Fibroblast of skin of left biceps (primary cell): ENCODE measurements at places on chromosomes 2 and 18.
A peak's percentile ranks its signal among the peaks of the same experiment; 100 is the strongest.

DNA sequence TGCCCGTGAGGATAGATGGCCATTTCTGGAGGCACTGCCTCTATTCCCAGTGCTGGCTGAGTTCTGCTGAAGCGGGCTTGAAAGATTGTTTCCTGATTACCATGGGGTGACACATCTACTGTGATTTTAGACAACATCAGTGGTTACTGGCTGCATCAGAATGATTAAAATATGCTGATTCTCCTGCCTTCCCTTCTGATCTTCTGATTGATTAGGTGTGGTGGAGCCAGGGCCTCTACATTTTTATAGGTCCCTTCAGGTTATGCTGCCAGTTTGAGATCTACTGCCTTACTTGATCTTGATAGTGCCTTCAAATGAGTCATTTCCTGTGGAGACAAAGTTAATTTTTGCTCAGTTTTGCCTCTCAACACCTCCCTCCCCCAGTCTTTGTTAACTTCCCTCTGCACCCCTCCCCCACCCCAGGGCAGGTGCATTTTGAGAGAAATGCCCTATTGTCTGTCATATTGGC, 31.6 kb upstream of the SNORC start:
- no peak for DNase-seq

- DNase-seq = no peak
Observed at GRCh38 chr18:58843688-58844035, 21.0 kb upstream of the ZNF532 start.

GRCh38 chr18:42508683-42509296, 553.8 kb downstream of the PIK3C3 start:
- DNase-seq = no peak

GRCh38 chr2:207113414-207113813, 52.3 kb downstream of the KLF7 start:
- no peak for DNase-seq

GRCh38 chr2:162258169-162258568, 14.9 kb upstream of the FAP start:
- DNase-seq = no peak

GRCh38 chr2:152506843-152507242, 171.9 kb downstream of the FMNL2 start:
- DNase-seq = no peak

DNA sequence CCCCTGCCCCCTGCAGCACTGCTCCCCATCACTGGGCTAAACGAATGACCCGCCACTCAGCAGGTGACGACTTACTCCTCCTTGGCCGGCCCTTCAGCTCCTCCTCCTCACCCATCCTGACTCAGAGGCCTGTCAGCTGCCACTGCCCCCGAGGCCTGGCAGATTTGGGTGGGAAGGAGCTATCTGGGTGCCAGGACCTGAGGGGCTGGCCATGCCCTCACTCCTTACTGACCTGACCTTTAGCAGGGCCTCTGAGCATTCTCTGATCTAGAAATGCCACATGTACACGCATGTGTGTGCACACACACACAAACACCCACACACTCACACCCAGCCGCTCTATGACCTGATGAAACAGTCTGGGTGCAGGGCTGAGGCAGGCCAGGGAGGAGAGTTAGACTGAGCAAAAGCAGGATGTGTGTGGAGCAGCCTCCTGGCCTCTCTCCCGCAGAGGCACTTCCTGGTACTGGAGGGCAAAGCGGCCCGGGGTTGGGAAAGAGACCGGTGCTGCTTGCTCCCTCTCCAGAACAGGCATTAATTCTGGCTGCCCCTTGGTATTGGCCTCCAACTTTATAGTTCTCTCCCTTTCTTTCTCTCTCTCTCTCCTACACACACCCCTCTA, 68.0 kb downstream of the ZFP36L2 start:
- no peak for DNase-seq

DNA sequence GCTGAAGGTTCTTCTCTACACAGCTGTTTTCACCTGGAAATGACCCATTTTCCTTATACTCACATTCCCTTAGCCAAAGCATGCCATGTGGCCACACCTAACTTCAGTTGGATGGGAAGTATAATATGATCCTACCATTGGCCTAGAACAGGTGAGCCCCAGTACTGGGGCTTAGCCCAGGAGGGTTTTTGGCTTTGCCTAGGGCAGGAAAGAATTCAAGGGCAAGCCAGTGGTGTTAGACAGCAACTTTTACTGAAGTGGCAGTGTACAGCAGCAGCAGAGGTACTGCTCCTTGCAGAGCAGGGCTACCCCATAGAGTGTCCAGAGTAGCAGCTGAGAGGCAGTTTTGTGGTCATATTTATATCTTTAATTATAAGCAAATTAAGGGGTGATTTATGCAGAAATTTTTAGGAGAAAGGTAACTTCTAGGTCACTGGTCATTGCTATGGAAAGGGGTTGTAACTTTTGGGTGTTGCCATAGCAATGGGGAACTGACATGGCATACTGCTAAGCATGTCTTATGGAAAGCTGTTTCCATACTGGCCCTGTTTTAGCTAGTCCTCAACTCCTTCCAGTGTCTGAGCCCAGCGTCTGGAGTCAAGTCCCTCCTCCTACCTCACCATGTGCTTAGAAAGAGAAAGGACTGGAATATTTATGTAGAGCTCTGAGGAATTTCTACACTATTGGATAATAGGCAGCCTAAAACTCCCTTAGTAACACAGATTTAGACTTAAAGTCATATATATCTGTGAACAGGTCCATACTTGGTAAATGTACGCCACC, 109.0 kb upstream of the DTNA start:
- no peak for DNase-seq

- DNase-seq = no peak
Observed at GRCh38 chr2:28544922-28545589, 49.2 kb downstream of the PLB1 start.

GRCh38 chr18:10457767-10458166, 3.3 kb downstream of the APCDD1 start:
- no peak for DNase-seq

- DNase-seq = no peak
Observed at GRCh38 chr18:69674292-69674877, 273.3 kb downstream of the CD226 start.

GRCh38 chr2:146734042-146734820, 1110.6 kb upstream of the ACVR2A start:
- DNase-seq = peak; percentile 45

DNA sequence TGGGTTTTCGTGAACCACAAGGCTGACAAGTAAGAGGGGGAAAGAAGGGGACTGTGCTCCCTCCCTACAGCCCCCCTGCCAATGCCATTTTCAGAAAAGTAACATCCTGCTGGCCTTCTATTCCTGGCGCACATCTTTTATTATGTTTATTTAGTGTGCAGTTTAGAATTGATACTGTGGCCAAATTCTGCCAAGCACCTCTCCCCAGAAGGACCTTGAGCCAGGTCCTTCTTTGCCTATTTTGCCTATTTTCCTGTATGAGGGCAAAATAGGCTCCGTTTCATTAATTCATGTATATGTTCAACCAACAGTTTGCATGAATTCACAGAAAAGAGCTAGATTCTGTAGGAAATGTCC, 136.0 kb downstream of the MYO3B start:
- DNase-seq = no peak

DNA sequence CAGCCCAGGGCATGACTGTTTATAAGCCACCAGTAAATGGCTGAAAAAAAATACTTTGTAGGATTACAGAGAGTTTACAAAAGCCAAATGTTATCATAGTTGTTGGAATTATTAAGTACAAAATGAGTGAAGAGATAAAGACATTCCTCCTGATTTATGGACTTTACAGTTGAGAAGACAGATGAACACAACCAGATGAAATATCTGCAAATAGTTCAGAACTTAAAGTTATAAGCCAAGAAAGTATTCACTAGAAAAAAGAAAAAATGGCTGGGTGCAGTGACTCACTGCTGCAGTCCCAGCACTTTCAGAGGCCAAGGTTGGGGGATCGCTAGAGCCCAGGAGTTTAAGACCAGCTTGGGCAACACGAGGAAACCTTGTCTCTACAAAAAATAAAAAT, 11.2 kb downstream of the PMAIP1 start:
- DNase-seq = peak; percentile 61

DNA sequence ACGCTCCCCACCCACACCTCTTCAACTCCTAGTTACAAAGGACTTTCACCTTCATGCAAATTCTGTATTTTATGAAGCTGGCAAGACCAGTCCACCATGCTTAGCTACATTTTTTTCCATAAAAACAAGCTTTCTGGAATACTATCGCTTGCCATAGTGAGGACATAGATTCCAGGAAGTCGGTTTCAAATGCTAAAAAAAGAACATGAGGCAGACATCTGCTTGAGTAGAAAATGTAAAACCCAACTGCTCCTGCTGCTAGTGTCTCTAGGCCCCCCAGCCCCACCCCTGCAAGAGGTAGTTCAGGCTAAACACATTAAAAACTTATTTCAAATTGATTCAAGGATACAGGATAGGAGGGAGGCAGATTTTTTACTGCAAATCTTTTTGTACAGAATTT, 148.9 kb downstream of the SMAD2 start:
- DNase-seq = no peak

- no peak for DNase-seq
Observed at GRCh38 chr2:218401890-218402289, 2.2 kb downstream of the CTDSP1 start.

- DNase-seq = no peak
Observed at GRCh38 chr2:33804155-33804554, 205.1 kb upstream of the FAM98A start.

DNA sequence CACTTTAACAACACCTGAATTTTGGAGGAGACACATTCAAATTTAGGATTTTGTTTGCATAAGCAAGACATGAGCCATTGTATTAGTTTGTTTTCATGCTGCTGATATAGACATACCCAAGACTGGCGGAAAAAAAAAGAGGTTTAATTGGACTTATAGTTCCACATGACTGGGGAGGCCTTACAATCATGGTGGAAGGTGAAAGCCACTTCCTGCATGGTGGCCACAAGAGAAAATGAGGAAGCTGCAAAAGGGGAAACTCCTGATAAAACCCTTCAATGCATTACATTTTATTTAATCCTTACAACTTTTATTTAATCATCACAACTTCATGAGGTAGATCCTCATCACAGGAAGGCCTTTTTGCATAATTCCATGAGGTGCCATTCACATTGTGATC, 242.0 kb upstream of the STON1 start:
- DNase-seq = no peak

- DNase-seq = no peak
Observed at GRCh38 chr2:6917071-6917760, at the start of gene RNF144A. RNF144A (plus strand) TSS chr2:6917412; CDS start chr2:6996927, 79,515 bp downstream.

DNA sequence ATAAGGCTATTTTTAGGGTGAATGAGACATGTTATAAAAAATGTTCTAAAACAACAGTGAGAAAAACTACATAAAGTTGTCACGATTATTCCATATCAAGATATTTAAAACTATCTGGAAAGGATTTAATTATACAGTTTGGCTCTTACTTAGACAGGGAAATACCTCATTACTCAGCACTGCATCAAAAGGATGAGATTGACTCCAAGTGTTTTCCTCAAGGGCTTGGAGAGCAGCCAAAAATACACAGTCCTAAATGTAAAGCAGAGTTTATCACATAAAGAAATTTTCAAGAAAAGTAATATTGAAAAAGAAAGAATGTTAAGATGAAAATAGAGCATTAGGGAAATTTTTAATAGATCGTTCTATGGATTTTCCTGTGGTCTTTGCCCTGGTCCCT, 285.5 kb upstream of the NETO1 start:
- DNase-seq = peak; percentile 31

- DNase-seq = no peak
Observed at GRCh38 chr2:216571178-216571908, 61.9 kb upstream of the IGFBP2 start.

DNA sequence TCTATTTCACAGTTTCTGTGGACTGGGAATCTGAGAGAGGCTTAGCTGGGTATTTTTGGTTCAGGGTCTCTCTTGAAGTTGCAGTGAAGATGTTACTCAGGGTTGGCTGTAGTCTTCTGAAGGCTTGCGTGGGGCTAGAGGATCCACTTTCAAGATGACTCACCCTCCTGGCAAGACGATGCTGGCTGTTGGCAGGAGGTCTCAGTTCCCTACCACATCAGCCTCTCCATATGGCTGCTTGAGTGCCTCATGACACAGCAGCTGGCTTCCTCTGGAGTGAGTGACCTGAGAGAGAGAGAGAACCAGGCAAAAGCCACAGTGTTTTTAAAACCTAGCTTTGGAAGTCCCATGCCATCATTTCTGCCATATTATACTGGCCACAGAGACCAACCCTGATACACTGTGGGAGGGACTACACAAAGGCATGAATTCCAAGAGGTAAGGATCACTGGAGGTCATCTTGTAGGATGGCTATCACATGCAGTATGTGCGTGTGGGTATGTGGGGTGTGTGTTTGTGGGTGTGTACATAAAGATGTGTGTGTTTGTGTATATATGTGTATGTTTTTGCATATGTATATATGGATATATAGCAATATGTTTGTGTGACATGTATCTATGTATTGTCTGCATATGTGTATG, 25.1 kb downstream of the DNPEP start:
- DNase-seq = peak; percentile 84

- no peak for DNase-seq
Observed at GRCh38 chr2:217995731-217996231, 7.0 kb downstream of the TNS1 start.

- DNase-seq = no peak
Observed at GRCh38 chr2:232228971-232229894, 149.3 kb upstream of the ALPP start.

DNA sequence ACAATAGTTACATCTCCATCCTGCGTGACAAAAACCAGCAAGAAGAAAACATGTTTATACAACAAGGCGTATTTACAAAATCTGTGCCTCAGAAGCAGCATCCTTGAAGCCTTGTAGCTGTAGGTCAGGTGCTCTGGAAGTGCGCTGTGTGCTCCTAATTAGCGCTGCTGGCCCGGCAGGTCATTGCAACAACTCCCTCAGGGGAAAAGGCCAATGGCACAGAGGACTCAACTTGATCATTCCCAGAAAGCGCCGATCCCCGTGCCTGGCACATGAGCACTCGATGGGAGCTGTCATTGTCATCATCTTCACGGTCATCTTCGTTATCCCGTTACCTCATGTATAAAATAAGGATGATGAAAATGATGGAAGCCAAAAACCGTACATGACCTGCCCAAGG, 58.5 kb downstream of the EIPR1 start:
- DNase-seq = no peak

GRCh38 chr2:9844036-9844483, 786 bp downstream of the TAF1B start:
- DNase-seq = no peak

- DNase-seq = no peak
Observed at GRCh38 chr2:232487385-232488096, at the start of gene ECEL1. ECEL1 (minus strand) TSS chr2:232487834; CDS start chr2:232486653, 1,181 bp downstream.

GRCh38 chr18:13159579-13159978, 59.0 kb upstream of the LDLRAD4 start:
- DNase-seq = peak; percentile 28

DNA sequence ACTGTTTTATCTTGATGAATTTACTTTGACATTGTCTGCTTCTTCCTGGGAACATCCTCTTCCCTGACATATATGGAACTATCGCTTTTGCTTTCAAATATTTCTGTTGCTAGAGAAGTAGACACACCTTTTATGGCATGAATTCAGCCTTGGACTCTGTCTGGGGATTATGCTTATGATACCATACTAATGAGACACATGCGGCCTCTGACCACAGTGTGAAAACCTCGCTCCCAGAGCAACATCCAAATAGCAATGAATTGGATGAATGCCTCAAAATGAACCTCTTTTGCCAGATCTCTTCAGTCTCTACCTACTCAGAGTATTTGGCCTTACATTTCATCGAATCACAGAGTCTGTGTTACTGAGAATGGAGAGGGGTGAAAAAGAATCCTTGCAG, 70.9 kb downstream of the PIEZO2 start:
- DNase-seq = peak; percentile 48
